ENCODE measurements at places on chromosomes 2 and 18. TPM values are rescaled to one million over a fixed set of nuclear protein-coding genes. Genes with fewer than 3 reads are reported as not detected.

The POTEJ gene
- total RNA-seq, result 0.21 TPM

The MAP3K20 gene
- total RNA-seq, result 183 TPM

The DCC gene
- total RNA-seq, result not detected

The GTF2A1L gene
- not detected for total RNA-seq

The GPR17 gene
- total RNA-seq, result not detected

The CCDC121 gene
- total RNA-seq, result 3.5 TPM

The DIS3L2 gene
- total RNA-seq, result 40.2 TPM

GRCh38 chr2:106165029-106165428, 29.1 kb downstream of the UXS1 start:
- H3K4me3 ChIP-seq, result no peak overlapping the region
- H3K27ac ChIP-seq, result no peak overlapping the region
- no peaks in the 10 kb centered on the region for H3K4me1 ChIP-seq
- H3K36me3 ChIP-seq, result no peaks in the 10 kb centered on the region
- DNase-seq, result no peak

GRCh38 chr2:1694371-1695271, 49.7 kb downstream of the PXDN start:
- H3K36me3 ChIP-seq, result no peaks in the 10 kb centered on the region
- H3K4me3 ChIP-seq, result no peak overlapping the region
- no peak for DNase-seq

DNA sequence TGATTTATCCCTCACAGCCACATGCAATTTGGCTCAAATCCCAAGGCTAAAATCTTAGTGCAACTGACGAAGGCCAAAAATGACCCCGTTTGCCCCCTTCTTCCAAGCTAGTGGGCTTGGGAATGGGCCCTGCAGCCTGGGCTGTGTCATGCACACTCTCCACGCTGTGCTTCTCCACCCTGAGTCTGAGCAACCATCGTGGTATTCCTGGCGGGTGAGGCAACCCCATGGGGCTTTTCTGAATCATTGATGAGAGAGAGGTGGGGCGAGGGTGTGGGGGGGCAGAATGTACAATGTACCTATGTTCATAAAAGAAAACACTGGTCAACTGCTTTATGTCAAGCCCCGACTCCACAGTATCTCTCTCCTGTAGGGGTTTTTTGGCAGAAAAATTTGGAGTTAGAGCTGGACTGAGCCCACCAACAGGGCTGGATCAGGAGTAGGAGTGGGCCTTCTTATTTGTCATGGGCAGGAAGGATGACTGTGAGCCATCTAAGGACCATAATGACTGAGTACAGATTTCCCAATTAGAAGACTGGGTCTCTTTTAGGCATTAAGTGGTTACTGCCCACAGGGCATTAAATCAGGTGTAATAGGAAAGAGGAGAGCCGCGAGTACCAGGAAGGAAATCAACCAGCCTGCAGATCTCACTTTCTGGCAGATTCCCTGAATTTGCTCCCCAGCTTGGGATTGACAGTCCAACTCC, 8.9 kb downstream of the SULT1C2 start:
- no peak overlapping the region for H3K4me3 ChIP-seq
- no peaks in the 10 kb centered on the region for H3K4me1 ChIP-seq
- no peak overlapping the region for H3K27ac ChIP-seq
- DNase-seq, result no peak

DNA sequence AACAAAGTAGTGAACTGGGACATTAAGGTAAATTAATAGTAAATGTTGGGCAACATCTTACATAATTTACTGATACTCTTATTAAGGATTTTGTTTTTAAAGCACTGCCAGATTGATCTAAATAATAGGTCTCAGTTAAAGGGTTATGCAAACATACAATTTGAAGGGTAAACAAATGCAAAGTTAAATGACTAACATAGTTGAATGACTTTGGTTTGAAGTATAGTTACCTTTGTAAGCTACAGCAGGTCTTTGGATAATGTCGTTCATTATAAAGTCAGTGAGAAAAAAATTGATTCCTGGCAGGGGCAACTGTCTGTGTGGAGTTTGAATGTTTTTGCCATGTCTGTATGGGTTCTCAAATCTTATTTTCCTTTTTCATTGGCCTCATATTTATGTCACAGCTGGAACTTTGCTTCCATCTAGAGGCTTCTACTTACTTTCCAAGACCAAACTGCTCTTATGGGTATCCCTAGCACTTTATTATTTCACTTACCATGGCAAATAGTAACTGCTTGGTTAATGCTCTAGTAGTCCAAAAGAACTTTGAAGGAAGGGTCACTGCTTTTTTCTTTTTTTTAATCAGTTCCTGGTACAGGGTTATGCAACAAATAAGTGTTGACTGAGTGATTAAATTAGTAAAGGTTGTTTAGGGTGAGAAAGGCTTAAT, 107.8 kb downstream of the NBEAL1 start:
- H3K4me3 ChIP-seq, result no peak overlapping the region
- H3K4me1 ChIP-seq, result no peaks in the 10 kb centered on the region
- no peak for DNase-seq
- H3K27ac ChIP-seq, result no peak overlapping the region
- no peaks in the 10 kb centered on the region for H3K36me3 ChIP-seq

DNA sequence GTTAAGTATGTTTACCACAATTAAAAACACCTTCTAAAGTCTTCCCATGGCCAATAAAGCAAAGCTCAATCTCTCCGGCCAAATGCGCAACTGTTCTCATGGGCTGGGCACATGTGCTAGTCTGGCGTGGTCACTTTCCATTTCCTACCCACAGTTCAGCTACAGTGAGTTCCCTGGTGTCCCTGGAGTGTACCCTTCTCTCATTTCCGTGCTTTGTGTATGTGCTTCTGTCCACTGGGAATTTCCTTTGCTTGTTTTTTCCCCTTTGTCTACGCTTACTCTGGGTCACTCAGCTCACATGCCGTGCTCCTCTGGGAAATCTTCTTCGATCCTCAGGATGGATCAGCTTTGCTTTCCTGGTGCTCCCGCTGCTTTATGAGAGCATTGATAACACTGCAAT, 69.6 kb upstream of the GYPC start:
- no peaks in the 10 kb centered on the region for H3K36me3 ChIP-seq
- no peak overlapping the region for H3K4me3 ChIP-seq
- H3K4me1 ChIP-seq, result no peaks in the 10 kb centered on the region
- H3K27me3 ChIP-seq, result no peaks in the 10 kb centered on the region
- H3K27ac ChIP-seq, result no peak overlapping the region

DNA sequence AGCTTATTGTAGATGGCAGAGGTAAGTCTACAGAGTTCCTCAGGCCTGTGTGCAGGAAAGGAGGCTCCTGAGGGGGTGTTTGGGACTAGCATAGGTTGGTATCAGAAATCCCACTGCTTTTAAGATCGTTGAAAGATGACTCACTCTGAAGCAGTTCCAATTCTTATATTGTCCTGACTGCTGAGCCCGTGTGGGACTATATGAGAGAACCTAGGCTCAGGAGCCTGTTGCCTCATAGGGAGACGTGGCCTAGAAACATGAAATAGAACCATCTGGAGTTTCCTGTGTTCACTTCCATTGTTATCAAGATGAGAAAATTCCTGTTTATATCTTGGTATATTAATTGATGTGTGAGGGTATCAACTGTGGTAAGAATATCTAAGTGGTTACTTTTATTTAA, 5.7 kb downstream of the CCT7 start:
- DNase-seq, result no peak
- H3K27ac ChIP-seq, result no peak overlapping the region
- no peaks in the 10 kb centered on the region for H3K36me3 ChIP-seq
- no peak overlapping the region for H3K4me3 ChIP-seq
- H3K4me1 ChIP-seq, result peaks cover 9% of the 10 kb centered on the region

GRCh38 chr2:88036606-88037005, 19.0 kb downstream of the KRCC1 start:
- no peak for DNase-seq
- H3K27ac ChIP-seq, result no peak overlapping the region

- H3K36me3 ChIP-seq, result no peaks in the 10 kb centered on the region
- no peaks in the 10 kb centered on the region for H3K27me3 ChIP-seq
- H3K4me1 ChIP-seq, result no peaks in the 10 kb centered on the region
- no peak overlapping the region for H3K27ac ChIP-seq
- no peak overlapping the region for H3K4me3 ChIP-seq
- DNase-seq, result no peak
These were observed 37.6 kb upstream of the RIOK3 start for GRCh38 chr18:23415515-23415914.

- H3K4me3 ChIP-seq, result no peak overlapping the region
These were observed 69.1 kb downstream of the INHBB start for GRCh38 chr2:120415060-120415459.

GRCh38 chr18:39596891-39597290, 2031.3 kb upstream of the CELF4 start:
- H3K36me3 ChIP-seq, result no peaks in the 10 kb centered on the region
- no peaks in the 10 kb centered on the region for H3K27me3 ChIP-seq
- no peak for DNase-seq
- H3K4me1 ChIP-seq, result no peaks in the 10 kb centered on the region
- no peak overlapping the region for H3K27ac ChIP-seq

DNA sequence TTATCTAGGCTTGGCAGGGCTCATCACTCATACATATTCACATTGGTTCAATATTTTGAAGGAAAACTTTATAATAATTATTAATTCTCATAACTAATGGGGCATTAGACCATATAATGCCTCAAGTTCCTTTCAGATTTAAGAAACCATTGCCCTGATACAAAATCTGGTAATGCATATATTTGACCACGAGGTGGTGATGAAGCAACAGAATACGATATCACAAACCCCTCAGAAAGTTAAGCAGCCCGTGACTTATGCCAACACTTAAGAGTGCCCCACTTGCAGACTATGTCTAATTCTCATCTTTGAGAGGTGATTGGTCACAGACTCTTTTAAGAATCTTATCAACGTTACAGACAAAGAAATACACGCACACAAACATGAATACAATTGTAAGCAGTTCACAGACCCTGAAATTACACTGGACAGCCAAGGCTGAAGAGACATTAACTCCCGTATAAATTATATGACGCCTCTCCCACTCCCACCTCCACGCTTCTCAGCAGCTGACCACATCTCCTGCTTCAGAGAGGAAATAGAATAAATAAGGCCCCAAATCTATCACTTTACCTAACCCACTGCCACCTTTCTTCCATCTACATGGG, 20.7 kb upstream of the DNAH6 start:
- H3K4me3 ChIP-seq, result no peak overlapping the region
- H3K27me3 ChIP-seq, result no peaks in the 10 kb centered on the region
- DNase-seq, result no peak
- no peak overlapping the region for H3K27ac ChIP-seq
- no peaks in the 10 kb centered on the region for H3K4me1 ChIP-seq
- no peaks in the 10 kb centered on the region for H3K36me3 ChIP-seq

- H3K4me1 ChIP-seq, result no peaks in the 10 kb centered on the region
- DNase-seq, result no peak
- no peaks in the 10 kb centered on the region for H3K36me3 ChIP-seq
- no peaks in the 10 kb centered on the region for H3K27me3 ChIP-seq
These were observed 56.4 kb upstream of the CYTIP start for GRCh38 chr2:157500334-157500733.

- no peak for DNase-seq
- no peaks in the 10 kb centered on the region for H3K27me3 ChIP-seq
- peak overlapping the region; percentile 7 for H3K4me3 ChIP-seq
- H3K4me1 ChIP-seq, result peaks cover 6% of the 10 kb centered on the region
- H3K36me3 ChIP-seq, result no peaks in the 10 kb centered on the region
These were observed 15.4 kb upstream of the RMC1 start for GRCh38 chr18:23487738-23488570.

GRCh38 chr2:231039821-231040364, 2.6 kb downstream of the C2orf72 start:
- no peaks in the 10 kb centered on the region for H3K4me1 ChIP-seq
- no peak overlapping the region for H3K4me3 ChIP-seq
- H3K27me3 ChIP-seq, result peaks cover 16% of the 10 kb centered on the region
- H3K36me3 ChIP-seq, result no peaks in the 10 kb centered on the region
- DNase-seq, result no peak
- no peak overlapping the region for H3K27ac ChIP-seq

DNA sequence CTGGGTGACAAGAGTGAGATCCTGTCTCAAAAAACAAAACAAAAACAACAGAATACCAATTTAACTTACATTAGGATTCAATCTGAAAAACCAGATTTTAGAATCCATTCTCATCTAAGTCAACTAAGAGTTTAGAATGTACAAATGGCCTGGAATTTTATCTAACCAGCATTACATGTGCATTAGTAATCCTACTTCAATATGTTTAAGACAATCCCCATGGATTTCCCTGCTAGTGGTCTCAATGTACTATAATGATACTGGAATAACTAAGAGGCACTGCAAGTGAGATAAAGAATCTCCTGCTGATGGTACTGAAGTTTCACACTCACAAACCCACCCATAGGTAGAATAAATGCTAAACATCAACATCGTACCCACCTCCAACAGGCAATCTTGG, 53.9 kb upstream of the DNER start:
- DNase-seq, result no peak
- H3K36me3 ChIP-seq, result no peaks in the 10 kb centered on the region
- no peaks in the 10 kb centered on the region for H3K4me1 ChIP-seq
- H3K27ac ChIP-seq, result no peak overlapping the region

DNA sequence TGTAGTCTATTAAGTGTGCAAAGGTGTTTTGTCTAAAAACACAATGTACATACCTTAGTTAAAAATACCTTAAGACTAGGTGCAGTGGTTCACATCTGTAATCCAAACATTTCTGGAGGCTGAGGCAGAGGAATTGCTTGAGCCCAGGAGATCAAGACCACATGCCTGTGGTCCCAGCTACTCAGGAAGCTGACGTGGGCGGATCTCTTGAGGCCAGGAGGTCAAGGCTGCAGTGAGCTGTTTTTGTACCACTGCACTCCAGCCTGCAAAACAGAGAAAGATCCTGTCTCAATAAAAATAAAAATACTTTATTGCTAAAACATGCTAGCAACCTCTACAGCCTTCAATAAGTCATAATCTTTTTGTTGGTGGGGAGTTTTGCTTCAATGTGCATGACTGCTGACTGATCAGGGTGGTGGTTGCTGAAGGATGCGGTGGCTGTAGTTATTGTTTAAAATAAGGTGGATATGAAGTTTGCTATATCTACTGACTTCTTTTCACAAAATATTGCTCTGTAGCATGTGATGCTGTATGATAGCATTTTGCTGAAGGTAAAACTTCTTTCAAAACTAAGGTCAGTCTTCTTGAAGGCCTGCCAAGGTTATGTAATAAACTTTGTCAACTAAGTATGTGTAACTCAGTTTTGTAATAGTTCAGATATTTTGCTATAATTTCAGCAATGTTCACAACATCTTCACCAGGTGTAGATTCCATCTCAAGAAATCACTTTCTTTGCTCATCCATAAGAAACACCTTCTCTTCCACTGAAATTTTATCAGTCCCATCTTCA, 1238.0 kb upstream of the NRXN1 start:
- no peak overlapping the region for H3K4me3 ChIP-seq
- H3K27ac ChIP-seq, result no peak overlapping the region
- DNase-seq, result no peak
- H3K4me1 ChIP-seq, result no peaks in the 10 kb centered on the region
- no peaks in the 10 kb centered on the region for H3K36me3 ChIP-seq

DNA sequence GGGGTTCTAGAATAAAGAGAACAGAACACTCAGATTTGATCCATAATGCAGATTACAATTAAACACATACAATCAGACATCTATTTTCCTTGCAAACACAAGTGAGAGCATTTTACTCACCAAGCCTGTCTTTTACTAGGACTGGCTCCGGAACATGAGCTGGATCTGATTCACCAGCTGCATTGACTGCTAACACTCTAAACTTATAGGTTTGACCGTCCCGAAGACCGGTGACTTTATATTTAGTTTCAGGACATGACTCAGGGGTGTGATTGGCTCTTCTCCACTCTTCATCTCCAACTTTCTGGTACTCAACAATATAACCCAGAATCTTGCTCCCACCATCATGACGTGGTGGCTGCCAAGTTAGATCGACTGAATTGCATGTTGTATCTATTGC, 112.4 kb downstream of the PLEKHA3 start:
- no peak overlapping the region for H3K27ac ChIP-seq
- no peaks in the 10 kb centered on the region for H3K36me3 ChIP-seq
- DNase-seq, result no peak
- no peak overlapping the region for H3K4me3 ChIP-seq
- H3K27me3 ChIP-seq, result no peaks in the 10 kb centered on the region
- H3K4me1 ChIP-seq, result no peaks in the 10 kb centered on the region

Measured in uterus (tissue), 4 donors.